ENCODE measurements at places on chromosomes 16 and 17.

- DNase-seq: no peak
These were observed 49.4 kb downstream of the RPH3AL start for GRCh38 chr17:303168-303567.

DNA sequence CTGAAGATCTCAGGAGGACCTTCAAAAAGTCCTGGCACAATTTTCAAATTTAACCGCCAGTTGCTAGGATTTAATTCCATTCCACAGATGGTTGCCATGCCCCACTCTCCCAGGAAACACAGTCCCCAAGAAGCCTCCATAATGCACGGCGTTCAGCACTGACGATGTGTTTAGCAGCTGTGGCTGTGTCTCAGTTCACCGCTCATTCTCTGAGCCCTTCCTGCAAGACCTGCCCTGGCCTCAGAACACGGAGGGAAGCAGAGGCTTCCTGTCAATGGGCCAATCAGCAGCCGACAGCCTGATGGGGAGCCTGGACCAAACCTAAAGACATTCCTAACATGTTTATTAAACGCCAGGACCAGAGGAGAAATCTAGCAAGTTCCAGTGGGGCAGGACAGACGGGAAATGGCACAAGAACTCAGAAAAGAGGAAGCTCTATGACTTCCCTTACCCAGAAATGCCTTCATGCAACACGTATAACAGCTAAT lies 4.9 kb downstream of the MYLK3 start:
- DNase-seq: no peak

GRCh38 chr17:32341141-32341856 lies 674 bp downstream of the C17orf75 start:
- peak; percentile 71 for DNase-seq

- no peak for DNase-seq
These were observed 3.8 kb downstream of the ZPBP2 start for GRCh38 chr17:39871801-39872200.

DNA sequence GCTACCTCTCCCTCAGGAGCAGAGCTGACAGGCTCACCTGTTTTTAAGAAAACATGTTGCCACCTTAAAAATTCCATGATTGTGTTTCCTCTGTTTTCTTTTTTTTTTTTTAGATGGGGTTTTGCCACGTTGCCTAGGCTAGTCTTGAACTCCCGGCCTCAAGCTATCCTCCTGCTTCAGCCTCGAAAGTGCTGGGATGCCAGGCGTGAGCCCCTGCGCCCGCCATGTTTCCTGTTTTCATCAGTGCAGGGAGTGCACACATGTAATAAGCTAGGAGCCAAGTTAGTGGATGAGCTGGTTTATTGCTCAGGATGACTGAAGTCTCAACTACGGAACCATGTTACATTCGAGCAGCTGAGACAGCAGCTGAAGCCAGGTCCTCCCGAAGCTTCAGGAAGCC lies 13.6 kb downstream of the MRM3 start:
- no peak for DNase-seq

Data from CD4-positive, alpha-beta T cell treated with Interleukin-2 at 100 ng/mL for 4 hours (primary cell).